ENCODE measurements at places on chromosomes 11 and 22. TPM values are rescaled to one million over a fixed set of nuclear protein-coding genes. Genes with fewer than 3 reads are reported as not detected.

The KDM4E gene
- not detected for total RNA-seq

GRCh38 chr11:60389279-60389910 lies 6.9 kb upstream of the MS4A14 start:
- DNase-seq, result no peak

DNA sequence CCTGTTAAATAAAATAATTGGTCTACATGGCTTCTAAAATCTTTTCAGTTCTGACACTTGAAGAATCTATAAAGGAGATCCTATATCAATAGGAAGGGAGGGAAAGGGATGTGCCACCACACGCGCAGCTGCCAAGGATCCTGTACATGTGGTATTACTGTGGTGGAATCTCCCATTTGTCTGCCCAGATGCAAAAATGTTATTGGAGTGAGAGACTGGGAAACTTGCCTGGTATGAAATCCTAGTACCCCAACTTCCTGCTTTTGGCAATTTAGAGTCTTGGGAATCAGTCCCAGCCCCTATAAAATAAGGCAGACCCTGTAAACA lies 81.9 kb upstream of the PICALM start:
- DNase-seq, result no peak

DNA sequence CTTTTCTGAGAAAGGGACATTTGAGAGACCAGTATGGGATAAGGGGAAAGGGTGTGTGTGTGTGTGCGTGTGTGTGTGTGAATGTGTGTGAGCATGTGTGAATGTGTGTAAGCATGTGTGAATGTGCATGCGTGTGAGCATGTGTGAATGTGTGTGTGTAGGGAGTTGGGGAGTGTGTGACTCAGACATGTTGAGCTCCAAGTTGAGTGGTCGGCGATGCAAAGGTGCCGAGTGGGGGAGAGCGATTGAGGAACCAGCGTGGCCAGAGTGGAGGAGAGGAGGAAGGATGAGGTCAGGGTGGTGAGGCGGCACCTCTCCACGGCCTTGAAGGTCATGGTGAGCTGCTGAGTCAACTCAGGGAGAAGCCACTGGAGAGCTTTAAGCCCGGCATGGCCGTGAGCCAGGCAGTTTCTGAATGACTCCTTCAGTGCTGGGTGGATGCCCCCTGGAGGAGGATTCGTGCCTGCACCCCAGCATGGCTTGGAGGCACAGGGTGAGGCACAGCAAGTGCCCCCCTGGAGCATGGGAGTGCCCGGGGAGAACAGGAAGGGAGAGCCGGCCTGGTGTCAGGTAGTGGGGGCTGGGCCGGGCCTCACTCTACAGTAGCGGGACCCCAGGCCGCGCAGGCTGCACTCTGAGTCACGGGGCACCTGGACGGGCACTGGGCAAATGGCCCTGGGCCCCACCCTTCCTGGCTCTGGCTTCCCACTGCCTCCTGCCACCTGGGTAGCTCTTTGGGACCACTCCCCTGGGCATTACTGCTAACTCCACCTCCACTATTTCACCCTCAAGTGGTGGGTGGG lies 8.2 kb upstream of the CCDC88B start:
- peak; percentile 87 for DNase-seq

DNA sequence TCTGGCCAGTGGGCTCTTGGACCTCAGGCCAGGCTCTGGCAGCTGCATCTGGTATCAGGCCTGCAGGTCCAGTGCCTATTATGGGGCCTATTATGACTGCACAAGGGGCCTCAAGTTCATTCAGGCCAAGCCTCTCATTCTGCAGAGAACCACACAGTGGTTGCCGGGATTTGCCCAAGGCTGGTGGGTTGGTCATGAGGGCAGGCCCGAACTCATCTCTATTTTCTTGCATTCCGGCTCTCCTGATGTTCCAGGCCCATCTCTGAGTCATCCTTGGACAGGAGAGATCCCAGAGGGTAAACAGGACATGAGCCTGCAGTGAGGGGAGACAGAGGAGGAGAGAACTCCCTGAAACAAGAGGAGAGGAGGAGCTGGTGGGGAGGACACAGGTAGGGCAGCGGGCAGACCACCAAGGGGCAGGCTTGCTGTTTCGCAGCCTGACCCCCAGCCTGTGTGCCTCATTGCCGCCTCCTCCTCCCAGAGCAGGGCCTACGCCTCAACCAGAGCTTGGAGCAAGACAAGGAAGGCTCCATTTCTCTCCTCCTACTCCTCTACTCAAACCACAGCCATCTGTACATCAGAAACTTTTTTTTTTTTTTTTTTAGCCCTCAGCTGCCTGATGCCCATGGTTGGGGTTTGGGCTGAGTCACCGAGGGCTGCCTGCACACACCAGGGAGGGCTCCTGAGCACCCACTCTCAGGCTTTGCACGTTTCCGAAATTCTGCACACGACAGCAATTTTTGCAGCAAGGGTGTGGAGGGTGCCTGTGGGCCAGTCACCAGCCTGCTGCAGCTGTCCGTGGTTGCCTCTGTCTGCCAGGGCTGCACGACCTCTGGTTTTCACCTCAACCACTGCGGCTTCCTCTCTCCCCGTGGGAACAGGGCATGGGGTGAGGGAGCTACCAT lies 12.7 kb upstream of the TREH start:
- peak; percentile 67 for DNase-seq

- DNase-seq, result peak; percentile 82
These were observed 98.6 kb downstream of the KIF18A start for GRCh38 chr11:28009388-28009787.

GRCh38 chr11:93796441-93797231 lies 12.6 kb downstream of the MED17 start:
- DNase-seq, result no peak

DNA sequence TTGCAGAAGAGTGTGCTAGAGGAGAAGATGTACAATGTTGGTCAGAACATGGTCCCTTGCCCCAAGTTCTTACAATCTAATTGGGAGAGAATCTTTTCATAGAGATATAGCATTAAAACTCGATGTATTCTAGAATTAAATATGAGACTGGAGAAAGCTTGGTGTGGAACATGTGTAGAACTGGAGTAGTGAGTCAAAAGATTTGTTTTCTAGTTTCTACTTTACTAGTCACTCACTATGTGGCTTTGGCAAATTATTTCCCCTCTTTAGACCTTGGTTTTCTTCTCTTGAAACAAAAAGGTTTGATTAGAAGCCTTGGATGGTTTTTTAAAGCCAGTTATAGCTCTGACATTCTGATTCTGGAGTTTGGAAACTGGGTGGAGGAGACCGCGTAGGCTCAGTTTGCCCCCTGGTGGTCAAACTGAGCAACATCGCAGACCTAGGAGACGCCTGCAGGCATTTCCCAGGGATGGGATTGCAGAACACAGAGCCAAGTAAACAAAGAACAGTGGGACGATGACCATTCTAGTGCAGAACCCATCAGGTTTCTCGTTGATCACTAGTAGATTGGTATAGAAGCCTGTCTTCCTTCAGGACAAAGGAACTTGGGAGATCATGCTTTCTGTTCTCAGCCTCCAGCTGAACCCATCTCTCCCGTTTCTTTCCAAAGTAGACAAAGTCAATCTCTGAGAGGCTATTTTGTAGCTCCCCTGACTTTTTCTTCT lies 8.5 kb upstream of the CHRDL2 start:
- DNase-seq, result peak; percentile 73
